Activated T-cell treated with anti-CD3 and anti-CD28 coated beads, Interleukin-2, amount 50 U/mL, for 48 hours (primary cell): ENCODE measurements at places on chromosomes 1 and 21.
A peak's percentile ranks its signal among the peaks of the same experiment; 100 is the strongest.

GRCh38 chr1:9093091-9093490 lies 23.7 kb upstream of the SLC2A5 start:
- DNase-seq, result no peak

GRCh38 chr21:44349847-44350772 lies 3.3 kb upstream of the TRPM2 start:
- no peak for DNase-seq

GRCh38 chr1:167052389-167052788 lies 37.8 kb downstream of the GPA33 start:
- DNase-seq, result no peak

GRCh38 chr1:150268705-150269403 lies at the start of gene APH1A:
APH1A (minus strand) TSS chr1:150269016; CDS start chr1:150268810, 206 bp downstream.
- peak; percentile 96 for DNase-seq

GRCh38 chr1:164771619-164772361 lies 212.8 kb downstream of the PBX1 start:
- no peak for DNase-seq

DNA sequence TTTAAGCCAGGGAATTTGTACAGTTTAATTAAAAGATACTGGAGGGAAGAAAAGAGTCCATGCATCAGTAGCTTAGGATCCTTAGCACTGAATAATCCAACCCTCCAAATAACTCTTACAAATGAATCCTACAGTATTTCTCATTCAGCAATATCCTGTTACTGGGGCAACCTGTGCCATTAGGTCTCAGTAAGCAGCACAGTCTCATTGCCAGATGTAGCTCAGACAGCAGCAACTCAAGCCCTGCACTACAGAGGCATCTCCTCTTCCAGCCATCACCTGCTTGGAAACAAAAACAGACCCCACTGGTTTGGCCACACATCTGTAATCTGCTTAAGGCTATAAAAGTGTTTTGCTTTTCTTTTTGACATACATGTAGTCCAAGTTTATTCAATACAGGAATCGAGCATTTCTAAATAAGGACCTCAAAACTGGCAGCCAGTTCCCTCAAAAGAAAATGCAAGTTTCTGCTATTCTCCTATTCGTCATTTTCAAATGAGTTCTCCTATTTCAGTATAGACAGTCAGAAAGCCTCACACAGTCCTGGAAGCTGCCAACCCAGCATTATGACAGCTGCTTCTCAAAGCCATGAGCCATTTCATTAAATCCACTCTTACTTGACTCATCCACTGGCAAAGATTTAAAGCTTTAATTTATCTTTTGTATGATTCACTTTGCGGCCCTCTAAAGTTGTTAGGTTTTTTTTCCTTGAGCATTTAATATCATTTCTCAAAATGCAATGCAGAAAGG lies 129.0 kb downstream of the APP start:
- no peak for DNase-seq

DNA sequence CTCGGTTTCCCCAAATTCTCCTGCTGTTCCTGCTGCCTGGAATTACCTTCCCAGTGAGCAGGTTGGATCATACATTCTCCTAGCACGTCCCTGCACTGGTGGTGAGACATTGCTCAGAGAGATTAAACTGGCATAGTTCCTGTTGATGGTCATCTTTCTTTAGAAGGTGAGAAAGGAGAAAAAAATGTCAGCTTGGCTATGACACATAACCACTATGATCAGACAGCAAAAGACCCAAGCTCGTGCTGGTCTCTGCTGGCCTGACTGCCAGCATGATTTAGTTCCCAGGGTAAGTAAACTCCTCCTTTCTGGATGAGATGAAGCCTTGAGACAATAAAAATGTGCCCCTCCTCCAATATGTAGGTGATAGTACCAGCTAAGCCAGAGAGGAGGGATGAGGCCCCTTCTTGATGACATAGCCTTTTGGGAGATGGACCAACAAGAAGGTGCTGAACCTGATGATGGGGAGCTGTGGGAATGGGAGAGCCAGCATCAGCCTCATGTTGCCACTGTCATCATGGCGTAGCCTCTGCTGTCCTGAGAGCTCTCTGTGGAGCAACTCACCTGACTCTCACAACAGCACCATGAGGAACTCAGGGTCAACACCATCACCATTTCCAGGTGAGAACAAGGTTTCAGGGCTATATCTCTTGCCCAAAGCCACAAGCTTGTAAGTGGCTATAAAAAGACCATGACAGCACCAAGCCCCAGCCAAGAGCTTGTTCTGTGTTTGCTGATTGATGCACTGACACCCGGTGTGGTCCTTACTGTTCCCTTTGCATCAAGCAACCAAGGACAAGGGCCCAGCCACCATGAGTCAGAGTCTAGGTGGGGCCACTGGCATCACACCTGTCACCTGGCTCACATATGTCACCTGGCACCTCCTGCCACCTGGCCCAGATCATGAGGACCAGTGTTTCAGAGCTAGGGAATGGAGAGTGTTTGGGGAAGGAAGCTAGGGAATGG lies 200.0 kb downstream of the MATN1 start:
- DNase-seq, result no peak

DNA sequence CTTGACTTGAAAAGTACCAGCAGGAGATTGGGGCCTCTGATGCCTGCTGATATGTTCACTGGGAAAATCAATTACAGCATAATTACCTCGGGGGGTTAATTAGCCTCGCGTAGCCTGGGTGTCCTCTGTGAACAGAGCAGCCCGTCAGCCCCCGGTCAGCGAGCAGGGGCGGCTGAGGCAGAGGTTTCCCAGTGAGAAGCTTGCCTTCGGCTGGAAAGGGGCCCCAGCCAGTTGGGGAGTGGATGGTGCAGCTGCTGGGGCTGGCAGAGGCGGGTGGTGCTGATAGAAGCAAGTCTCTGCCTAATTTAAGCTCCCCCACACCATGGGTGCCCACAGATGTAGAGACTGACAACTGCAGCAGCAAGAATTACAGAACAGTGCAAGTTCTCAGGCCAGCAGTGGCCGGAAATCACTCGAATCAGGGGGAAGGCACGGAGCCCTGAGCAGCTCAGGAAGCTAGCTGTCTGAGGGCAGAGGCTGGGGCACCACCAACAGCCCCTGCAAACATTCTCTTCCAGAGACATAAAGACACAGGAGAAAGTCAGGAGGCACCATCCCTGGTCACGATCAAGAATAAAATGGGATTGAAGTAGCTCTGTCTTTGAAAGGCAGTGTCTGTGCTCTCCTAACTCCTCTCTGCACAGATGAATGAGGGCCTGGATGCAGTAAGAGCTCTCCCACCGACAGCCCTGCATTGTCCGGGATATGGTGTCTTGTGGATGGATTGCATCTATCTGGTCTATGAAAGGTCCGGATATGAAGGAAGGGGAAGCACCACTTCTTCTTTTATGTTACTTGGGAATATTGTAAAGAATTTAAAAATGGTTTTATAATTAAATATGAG lies 166.5 kb upstream of the CD34 start:
- no peak for DNase-seq

DNA sequence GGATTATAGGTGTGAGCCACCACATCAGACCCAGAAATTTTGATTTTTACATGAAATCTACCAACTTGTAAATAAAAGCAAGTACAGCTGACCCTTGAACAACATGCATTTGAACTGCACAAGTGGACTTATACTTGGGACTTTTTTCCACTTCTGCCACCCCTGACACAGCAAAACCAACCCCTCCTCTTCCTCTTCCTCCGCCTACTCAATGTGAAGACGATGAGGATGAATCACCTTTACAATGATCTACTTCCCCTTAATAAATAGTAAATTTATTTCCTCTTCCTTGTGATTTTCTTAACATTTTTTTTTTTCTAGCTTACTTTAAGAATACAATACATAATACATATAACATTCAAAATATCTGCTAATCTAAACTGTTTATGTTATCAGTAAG lies 17.5 kb upstream of the YRDC start:
- no peak for DNase-seq

DNA sequence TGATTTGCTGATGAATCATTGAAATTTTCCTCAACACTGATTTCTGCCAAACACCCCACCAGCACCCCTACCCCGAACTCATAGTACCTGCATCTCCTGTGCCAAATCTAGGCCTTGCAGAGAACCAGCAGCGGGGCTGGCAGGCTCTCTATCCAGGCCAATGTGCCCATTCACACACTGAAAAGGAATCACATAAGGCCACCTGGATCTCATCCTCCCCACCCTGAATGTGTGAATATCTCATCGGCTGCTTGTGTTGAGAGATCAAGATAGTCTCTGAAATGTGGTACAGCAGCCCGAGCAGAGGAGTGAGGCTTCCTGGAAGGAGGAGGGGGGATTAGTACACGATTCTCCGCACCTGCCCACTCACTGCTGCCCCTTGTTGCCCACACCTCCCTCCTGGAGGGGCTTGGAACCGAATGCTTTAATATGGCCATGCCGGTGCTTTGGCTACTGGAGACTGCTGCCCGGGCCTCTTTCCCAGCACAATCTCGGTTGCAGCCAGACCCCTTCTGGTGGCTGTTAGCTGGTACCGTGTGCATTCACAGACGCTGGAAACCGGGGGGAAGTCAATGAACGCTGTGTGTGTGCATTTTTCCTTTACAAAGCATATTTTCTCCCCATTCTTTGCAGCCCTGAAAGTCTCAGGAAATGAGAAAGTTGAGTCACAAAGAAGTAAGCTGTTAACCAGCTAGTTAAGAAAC lies 619.5 kb downstream of the MATN1 start:
- no peak for DNase-seq

DNA sequence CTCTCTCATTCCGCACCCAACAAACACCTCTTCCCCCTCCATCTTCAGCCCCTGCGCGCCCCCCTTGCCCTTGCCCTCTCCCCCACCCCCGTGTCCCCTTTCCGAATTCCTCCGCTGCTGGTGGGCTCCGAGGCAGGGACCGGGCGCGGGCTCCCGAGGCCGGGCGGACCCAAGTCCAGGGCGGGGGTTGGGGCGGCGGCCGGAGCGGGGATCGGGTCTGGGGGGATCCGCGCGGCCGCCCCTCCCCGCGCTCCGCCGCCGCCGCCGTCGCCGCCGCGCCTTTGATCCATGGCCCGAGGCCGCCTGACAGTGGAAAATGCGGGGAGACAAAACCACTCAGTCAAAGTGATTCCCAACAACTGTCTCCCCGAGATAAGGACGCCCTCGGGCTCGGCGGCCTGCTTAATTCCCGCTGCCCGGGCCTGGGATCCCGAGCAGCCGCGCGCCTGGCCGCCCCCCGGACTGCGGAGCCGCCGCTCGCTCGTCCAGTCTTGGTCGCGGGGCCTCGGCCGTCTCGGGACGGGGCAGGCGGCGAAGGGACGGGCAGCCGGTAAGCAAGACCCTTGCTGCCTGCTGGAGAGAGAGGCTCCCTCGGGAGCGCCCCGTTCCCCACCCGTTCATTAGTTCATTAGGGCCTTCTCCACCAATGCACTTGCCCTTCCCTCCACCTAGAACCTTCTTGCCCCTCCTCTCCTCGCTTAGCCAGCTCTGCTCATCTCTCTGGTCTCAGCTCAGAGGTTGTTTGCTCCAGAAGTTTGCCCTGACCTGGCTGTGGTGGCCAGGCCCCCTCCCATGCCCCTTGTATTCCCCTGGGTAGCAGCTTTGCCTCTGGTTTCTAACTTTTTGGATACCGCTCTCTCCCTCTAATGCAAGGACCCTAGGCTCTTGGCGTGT lies 86.4 kb downstream of the PAX7 start:
- no peak for DNase-seq

GRCh38 chr1:15668089-15668754 lies 15.9 kb upstream of the PLEKHM2 start:
- no peak for DNase-seq

DNA sequence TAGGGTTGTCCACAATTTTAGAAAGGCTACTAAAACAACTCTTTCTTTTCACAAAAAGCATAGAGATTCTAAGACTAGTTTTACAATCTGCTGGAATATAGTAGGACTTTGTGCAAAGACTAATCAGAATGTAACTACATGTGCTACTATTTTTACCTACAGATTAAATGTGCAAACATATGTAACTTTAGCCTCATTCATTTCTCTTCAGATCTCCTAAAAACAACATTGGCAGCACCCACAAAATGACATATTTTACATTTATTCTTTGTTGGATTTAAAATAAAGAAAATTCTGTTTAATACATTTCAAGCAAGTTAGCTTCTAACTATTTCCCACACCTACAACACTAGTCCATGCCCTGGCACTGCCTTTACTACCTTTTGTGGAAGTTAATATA lies 292.2 kb downstream of the AKT3 start:
- DNase-seq, result no peak

DNA sequence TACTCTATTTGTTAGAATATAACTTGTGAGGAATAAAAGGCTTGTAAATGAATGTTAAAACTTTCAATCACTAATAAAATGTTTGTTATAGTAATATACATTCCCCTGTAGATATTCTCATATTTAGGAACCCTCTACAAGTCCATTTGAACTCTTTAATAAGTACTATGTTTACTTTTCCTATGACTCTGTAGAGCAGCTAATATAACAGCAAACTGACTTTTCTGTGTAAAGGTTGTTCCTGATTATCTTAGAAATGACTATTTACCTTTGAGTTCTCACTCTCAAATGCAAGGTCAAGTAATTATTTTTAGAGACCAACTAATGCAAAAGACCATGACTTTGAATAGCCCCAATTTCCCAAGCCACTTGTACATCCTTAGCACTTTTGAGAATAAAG lies 130.3 kb downstream of the C1orf21 start:
- DNase-seq, result no peak

DNA sequence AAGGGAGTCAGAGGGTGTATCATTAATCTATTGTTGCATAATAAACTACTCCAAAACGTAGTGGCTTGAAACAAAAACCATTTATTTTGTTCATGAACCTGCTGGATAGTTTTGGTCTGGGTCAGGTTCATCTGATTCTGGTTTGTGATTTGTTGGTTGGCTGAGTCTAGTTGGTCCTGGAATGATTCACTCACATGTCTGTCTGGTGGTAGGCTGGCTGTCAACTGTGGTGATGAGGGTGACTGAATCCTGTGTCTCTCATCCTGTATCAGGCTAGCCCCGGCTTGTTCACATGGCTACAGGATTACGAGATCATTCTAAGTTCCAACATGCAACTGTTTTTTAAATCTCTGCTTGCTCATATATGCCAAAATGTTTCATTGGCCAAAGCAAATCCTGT lies 22.5 kb upstream of the SIKE1 start:
- DNase-seq, result no peak

GRCh38 chr1:180211860-180212229 lies 18.2 kb upstream of the LHX4 start:
- DNase-seq, result no peak

GRCh38 chr1:110087812-110088738 lies 17.6 kb upstream of the ALX3 start:
- DNase-seq, result peak; percentile 59

- DNase-seq, result no peak
Measured at GRCh38 chr1:151175863-151176262, at the start of gene TMOD4. TMOD4 (minus strand) TSS chr1:151175981; CDS start chr1:151174875, 1,106 bp downstream.

GRCh38 chr1:58401991-58402390 lies 144.5 kb downstream of the OMA1 start:
- DNase-seq, result no peak
